ENCODE measurements at places on chromosomes 3 and 15.

DNA sequence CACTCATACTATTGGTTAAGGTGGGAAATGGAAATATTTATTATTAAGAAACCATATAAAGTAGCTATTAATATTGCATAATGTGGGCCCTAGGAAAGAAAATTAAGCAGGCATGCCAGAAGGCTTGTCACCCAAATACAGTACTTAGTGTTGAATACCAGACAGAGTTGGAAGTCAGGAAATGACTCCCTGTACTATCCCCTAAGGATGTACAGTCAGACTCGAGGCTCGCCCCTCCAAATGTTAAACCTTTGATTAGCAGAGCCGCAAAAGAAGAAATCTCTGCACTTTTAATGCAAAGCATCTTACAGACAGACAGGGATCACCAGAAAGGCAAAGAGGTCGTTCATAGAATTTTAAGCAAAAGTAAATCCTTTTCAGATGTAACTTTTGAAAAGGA is 11.3 kb upstream of the RBSN start:
- DNase-seq: no peak

- DNase-seq: no peak
Observed at GRCh38 chr3:15204005-15204404, 2.0 kb upstream of the CAPN7 start.

DNA sequence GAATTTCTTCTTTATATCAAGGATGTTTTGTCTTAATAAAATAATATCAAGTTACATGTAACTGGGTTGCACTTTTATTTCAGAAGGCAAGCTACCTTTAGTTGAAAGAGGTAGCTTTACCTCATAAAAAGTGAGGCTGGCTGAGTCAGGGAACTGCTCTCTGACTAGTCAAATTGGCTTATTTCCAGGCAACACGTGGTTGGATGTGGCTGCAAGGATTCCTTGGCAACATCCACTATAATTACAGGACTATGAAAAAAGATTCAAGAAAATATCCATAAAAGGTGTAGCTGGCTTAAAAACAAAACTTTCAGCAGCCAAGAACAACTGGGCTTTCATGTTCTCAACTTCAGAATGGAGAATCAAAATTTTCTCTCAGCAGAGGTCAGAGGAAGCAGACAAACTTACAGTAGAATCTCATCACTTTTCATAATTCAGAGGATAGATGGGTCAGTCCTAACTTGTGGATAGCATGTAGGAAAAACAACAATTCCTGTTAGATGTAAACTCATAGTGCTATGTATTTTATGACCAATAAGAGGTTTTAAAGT is 779.1 kb downstream of the MECOM start:
- DNase-seq: peak; percentile 29

DNA sequence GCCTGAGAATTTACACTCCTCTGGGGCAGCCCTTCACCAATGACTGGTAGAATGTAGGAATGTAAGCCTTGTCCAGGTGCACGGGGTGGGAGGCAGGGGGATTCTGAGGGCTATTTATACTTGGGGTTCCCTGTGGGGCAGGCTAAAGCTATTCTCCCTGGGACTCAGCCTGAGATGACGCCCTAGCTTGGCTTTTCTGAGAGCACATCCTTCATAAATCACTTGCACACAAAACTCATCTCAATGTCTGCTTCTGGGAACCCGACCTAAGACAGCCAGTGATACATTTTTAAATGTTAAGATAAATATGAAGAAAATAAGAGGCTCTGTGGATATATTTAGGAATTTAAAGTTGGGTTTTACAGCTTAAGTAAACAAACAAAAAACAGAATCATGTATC is 16.6 kb downstream of the TMEM158 start:
- no peak for DNase-seq

- DNase-seq: no peak
Observed at GRCh38 chr3:24582431-24583403, 88.1 kb upstream of the THRB start.

GRCh38 chr15:62509395-62509958 is 344.4 kb upstream of the C2CD4B start:
- no peak for DNase-seq

- DNase-seq: no peak
Observed at GRCh38 chr3:106691476-106691875, 685.8 kb upstream of the CCDC54 start.

DNA sequence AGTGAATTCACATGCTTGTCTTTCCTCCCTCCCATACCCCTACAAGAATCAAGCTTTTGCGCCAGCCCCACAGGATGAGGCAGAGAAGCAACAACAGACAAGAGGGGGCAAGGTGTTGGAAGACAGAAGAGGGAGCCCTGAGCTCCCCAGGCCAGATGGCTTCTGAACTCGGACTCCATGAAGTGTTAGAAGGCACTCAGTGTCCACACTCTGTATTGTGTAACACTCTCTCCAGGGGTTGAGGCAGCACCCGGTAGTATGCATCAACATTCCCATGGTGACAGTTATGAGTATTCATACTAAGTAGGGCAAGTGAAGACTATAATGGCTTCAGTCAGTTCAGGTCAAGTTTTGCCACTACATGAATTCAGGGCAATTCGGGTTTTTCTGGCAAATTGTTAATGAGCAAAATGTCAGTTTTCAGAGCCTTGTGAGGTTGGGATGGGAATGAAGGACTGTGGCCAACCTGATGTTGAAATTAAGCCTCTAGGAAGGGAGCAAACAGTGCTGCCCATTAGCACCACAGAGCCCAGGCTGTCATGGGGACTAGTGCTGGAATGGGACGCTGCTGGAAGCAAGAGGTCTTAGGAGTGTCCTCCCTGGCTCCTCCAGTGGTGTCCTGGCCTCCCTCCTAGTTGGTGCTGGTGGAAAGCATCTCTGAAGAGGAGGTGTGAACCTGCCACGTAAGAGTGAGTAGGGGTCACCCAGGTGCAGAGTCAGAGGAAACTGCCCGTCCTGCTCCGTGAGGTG is 79.4 kb downstream of the KLF15 start:
- DNase-seq: no peak

DNA sequence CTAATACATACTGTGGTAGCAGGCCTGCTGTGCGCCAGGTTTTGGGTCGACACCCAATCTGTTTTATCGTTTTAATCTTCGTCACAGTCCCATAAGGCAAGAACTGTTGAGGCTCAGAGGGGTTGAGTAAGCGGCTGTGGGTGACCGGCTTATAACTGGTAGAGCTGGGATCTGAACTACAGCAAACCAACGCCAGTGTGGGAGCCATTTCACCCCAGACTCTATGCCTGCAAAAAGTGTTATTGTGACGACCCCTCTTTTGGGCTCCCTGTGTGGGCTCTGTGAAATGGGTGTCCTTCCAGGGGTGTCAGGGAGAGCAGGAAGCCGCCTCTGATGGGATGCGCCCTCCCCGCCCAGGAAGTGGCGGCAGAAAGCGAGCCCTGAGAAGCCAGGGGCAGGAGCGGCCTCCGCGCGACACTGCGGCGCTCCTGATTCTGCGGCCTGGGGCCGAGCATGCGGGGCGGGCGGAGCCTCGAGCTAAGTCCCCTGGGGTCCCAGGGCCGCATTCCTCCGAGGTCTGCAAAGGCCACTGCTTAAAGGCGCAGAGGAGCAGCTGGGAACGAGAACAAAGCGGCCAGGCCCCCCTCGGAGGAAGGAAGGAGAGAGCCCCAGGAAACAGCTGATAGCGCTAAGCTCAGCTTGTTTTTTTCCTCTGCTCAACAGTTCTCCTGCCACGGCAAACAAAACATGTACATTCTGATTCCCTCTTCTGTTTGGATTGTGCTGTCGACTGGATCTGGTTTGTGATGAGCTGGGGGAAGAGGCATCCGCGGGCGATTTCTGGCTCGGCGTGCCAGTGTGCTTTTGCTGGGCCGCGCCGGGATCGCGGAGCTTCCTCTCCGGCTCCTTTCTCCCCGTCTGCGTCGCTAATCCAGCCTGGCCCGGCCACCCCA is 33.9 kb downstream of the GRK7 start:
- DNase-seq: peak; percentile 28

GRCh38 chr3:171165499-171165921 is 139.0 kb upstream of the SLC2A2 start:
- no peak for DNase-seq

- DNase-seq: no peak
Observed at GRCh38 chr15:45548753-45549520, 26.4 kb upstream of the SLC30A4 start.

DNA sequence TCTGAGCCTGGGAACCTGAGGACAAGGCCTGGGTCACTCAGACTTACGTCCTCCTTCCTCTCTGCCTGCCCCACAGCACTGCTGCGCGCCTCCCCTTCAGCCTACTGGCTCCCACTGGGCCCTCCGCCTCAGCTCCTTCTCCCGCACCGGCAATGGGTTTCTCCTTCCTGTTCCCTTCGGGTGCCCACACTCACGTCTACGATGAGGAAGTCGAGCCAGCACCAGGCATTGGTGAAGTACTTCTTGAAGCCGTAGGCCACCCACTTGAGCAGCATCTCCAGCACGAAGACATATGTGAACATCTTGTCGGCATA is 70.0 kb downstream of the EXOG start:
- DNase-seq: no peak

GRCh38 chr3:150970665-150971324 is 1.7 kb downstream of the CLRN1 start:
- no peak for DNase-seq

Measured in forelimb muscle (tissue), 1 donor.